ENCODE measurements at places on chromosomes 11 and 22.

DNA sequence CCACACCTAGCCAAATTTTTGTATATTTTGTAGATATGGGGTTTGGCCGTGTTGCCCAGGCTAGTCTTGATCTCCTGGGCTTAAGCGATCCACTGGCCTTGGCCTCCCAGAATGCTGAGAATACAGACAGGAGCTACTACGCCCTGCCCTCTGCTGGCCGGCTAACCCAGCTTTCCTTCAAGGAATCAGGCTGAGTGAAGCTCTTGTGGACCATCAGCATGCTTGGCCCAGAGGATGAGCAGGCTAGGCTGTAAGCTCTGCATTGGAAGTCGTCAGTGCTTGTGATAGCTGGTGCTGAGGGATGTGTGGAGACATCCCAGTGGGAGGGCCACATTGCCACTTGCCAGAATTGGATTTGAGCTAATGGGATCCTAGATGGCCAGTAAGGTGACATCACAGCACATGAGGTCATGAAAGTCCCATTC lies 60.6 kb downstream of the MED15 start:
- no peak for DNase-seq

- DNase-seq, result no peak
Measured at GRCh38 chr22:37026325-37026724, 6.8 kb downstream of the MPST start.

DNA sequence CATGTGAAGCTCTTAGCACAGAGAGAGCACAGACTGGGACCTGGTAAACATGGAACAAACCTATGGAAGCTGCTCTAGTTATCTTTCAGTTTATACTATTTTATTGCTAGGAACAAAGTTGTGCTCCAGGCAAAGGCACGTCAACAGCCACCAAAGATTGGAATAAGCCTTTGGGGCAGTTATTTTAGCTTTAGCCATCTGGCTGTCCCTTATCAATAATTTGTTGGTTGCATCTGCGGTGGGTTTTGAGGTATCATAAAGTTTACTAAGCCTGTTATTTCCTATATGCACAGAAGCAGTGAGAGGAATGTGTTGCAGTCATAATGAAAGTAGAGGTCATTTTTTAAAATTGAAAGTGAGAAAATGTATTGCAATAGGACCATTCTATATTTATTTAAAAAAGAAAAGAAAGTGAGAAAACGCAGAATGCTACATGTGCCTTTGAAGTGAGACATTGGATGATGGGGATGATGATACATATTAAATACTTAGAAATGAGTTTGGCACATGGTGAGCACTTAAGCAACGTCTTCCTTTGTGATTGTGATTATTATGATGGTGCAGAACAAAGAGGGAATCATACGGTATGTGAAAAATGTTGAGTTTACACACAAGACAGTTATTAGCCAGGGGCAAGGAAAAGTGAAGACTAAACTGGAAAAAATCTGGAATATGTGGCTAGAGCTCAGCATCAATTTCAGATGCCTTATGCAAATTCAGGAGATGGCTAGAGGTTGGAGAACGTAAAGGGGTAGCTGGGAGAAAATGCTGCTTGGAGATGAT lies 58.3 kb downstream of the PRR5L start:
- DNase-seq, result no peak

DNA sequence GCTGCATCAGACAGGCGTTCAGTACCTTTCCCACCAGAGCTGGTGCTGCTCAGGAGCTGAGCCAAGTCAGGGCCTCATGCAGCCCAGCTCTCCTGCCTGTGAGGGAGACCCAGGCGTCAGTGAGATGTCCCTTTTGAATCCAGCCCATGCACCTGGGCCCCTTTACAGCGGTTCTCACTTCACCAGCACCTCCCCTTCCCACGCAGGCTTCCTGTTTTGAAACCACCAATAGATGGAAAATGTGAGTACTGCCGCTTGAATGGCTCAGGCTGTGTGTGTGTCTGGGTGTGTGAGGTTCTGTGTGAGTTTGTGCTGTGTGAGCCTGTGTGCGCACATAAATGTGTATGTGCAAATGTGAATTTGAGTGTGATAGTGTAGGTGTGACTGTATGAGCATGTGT lies 88.4 kb downstream of the UBASH3B start:
- no peak for DNase-seq
